ENCODE measurements at places on chromosomes 3 and 15.

DNA sequence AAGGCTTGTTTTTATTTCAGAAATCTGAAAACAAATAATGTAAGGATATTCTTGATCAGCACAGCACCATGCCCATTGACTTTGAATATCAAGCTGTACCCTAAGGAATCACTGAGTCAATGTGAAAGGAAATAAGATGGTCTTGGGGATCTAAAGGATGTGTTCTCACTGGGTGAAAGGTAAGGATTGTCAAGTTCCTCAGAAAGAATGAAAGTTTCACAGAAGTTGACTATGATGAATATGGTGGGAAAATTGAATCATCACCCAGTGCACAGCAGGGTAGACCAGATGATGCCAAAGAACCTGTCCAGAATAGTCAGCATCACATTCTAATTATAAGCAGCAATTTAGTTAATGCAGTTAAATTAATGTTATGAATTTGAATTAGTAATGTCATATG, 16.2 kb downstream of the ERC2 start:
- DNase-seq: no peak

DNA sequence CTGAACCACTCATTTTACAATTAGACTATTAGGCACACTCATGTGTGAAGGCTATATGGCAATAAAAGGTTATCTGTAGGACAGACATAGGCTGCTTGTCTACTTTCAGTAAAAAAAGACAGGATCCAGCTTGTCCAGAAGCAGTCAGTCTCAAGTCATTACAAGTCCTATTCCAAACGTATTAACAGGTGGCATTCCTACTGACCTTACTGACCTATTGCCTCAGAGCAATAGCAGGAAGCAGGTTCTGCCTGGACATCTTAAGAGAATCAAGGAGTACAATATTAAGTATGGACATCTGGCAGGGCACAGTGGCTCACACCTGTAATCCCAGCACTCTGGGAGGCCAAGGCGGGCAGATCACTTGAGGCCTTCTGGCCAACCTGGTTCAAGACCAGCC, 7.0 kb downstream of the CMTM6 start:
- DNase-seq: no peak

- no peak for DNase-seq
Observed at GRCh38 chr3:159112724-159113123, 310.9 kb downstream of the MFSD1 start.

- no peak for DNase-seq
Observed at GRCh38 chr3:46314517-46314916, 39.4 kb upstream of the CCR2 start.

DNA sequence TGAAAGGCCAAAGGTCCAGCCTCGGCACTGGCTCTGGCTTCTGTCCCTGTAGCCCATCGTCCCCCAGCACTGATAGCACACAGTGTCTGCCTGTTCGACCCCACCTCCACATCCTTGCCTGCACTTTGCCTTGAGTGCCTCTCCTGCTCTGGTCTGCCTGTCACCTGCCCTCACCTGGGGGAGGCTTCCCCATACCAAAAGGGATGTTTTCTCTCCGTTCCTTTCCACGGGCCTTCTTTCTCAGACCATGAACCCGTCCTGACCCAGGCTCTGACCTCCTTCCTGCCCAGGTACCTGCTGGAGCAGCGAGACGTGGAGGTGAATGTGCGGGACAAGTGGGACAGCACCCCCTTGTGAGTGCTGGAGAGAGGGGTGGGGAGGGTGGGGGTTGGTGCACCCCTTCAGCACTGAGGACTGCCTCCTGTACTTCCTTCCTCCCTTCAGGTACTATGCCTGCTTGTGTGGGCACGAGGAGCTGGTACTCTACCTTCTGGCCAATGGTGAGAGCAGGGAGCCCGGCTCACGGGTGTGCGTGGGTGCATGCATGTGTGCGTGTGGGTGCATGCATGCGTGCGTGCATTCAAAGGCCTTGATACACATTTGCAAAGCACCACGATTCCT, 1.5 kb downstream of the ABTB1 start:
- no peak for DNase-seq

GRCh38 chr15:90989040-90989768, 5.1 kb downstream of the PRC1 start:
- no peak for DNase-seq

DNA sequence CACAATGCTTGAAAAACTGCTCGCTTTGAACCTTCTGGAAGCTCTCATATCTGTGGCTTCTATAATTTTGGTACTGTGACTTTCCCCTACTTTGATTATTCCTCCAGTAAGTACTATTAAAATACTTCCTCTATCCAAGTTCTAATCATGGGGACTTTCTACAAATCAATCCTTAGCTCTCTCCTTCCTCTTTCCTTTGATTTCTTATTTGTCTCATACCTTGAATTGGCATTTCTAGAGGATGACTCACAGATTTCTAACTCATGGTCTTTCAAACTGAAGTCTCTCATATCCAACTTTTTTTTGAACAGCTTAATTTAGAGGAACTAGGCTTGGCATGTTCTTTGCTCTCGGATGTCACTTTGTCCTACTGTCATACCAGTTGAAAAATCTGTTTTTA, 241.8 kb downstream of the TBC1D5 start:
- DNase-seq: no peak

DNA sequence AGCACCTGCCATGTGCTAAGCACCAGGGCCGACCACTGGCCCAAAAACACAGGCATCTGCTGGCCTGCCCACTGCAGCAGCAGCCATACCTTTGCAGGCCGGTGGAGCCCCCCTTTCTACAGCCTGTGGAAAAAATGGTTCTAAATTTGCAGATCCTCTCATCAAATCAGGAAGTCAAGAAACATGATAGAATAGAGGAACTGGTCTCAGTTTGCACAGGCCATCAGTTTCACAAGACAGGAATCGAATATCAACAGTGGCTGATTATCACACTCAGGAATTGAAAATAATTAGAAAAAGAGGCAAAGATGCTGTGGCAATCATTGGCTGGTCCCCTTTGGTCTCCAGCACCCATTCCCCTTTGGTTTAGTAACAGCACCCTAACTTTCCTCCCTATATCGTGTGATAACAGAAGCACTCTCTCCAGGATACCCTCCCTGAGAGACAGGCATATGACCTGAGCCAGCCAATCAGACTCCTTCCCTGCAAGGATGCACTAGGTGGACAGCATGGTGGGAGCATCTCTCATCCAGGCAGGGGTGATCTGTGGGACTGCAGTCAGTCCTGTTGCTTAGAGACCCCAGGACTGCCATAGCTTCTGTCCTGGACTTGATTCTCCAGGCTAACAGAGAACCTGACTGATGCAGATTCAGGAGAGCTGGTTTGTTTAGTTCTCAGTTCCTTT, 3.5 kb upstream of the PAK6 start:
- no peak for DNase-seq

- peak; percentile 18 for DNase-seq
Observed at GRCh38 chr3:58532794-58533220, 4.2 kb downstream of the ACOX2 start.

- no peak for DNase-seq
Observed at GRCh38 chr3:23961066-23961465, 16.0 kb downstream of the NR1D2 start.

DNA sequence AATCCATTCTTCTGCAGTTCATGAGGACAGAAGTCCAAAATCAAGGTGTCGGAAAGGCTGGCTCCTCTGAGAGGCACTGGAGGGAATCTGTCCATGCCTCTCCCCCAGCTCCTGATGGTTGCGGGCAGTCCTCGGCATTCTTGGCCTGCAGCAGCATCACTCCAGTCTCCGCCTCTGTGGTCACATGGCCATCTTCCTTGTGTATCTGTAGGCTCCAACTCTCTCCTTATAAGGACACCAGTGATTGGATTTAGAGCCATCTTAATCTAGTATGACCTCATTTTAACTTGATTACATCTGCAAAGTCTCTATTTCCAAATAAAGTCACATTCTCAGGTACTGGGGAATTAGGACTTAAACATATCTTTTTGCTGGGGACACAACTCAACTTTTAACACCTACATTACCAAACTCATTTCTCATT, 56.0 kb upstream of the FLNB start:
- no peak for DNase-seq

GRCh38 chr15:76517910-76518309, 181.3 kb downstream of the ISL2 start:
- DNase-seq: no peak

DNA sequence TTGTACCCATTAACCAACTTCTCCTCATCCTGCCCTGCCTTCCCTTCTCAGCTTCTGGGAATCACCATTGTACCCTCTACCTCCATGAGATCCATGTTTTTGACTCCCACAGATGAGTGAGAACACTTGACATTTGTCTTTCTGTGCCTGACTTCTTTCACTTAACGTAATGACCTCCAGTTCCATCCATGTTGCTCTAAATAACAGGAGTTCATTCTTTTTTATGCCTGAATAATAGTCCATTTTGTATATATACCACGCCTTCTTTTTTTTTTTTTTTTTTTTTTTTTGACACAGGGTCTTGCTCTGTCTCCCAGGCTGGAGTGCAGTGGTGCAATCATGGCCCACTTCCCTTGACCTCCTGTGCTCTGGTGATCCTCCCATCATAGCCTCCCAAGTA, 6.7 kb downstream of the SNX1 start:
- DNase-seq: no peak

DNA sequence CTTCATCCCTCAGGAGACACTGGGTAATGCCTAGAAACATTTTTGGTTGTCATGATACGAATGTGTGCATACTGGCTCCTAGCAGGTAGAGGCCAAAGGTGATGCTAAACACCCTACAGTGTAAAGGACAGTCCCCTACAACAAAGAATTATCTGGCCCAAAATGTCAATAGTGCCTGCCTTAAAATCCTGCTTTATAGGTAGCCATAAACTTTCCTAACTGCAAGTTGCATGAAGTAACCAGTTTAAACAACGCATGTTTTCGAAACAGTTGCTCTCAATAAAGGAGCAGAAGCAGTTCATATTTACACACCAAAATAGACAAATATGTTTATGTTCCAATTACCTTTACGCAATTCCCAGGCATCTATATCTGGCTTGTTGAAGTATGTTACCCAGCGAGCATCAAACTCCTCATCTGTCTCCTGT, 9.1 kb downstream of the COX5A start:
- no peak for DNase-seq

DNA sequence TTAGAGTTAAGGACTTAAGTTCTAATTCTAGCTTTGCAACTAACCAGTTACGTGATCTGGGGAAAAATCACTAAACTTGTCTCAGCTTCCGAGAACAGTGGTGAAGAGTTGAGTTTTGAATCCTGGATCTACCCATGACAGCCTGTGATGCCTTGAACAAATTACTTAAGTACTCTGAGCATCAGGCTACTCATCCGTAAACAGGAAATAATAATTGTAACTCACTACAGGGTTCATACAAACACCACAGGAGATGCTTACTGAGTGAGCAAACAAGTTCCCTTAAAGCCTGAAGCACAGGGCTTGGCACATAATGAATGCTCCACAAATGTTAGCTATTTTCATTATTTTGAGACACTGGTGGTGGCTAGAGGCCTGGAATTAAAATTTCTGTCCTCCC, 158.8 kb downstream of the ERC2 start:
- DNase-seq: no peak

DNA sequence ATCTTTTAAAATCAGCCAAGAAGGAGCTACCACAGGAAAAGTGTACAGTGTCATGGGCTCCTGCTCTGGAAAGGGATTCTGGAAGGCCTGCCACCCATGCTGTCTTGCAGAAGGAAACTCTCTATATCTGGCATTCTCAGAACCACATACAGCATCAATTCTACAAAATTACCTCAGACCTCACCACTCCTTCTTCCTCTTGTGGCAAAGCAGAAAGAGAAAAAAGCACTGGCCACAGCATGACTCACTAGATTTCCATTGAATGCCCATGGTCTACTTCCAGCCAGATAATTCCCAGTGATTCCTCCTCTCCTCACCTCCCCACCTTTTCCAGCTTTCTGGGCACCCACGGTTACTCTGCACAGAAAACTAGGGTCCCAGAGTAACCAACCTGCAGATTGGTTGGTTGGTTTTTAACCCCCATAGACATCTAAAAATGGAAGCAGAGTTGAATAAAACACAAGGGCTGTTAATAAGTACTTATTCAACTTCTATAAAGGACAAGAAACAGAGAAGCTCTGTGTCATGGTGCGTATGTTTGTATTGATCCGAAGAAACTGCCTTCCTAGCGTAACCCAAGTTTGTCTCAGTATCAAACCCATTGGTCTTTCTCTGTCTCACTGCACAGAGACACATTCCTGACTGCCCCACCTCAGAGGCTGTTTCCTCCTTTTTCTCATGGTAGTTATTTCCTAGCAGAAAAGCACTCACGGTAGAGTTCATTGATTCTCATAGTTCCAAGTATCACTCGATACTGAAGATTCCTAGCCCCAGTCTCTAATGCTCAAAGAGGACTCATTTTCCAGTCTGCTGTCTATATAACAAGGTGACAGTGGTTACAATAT, 67.7 kb downstream of the LDHAL6B start:
- no peak for DNase-seq

- no peak for DNase-seq
Observed at GRCh38 chr15:100200287-100200880, 141.4 kb downstream of the ADAMTS17 start.

- peak; percentile 89 for DNase-seq
Observed at GRCh38 chr3:72447059-72447946, 400.9 kb downstream of the SHQ1 start.
